Thoracic aorta (tissue), 2 donors: ENCODE measurements at places on chromosomes 6 and 20. TPM values are rescaled to one million over a fixed set of nuclear protein-coding genes. Genes with fewer than 3 reads are reported as not detected.

SMIM26 gene
- total RNA-seq, result 47.5 TPM

DNA sequence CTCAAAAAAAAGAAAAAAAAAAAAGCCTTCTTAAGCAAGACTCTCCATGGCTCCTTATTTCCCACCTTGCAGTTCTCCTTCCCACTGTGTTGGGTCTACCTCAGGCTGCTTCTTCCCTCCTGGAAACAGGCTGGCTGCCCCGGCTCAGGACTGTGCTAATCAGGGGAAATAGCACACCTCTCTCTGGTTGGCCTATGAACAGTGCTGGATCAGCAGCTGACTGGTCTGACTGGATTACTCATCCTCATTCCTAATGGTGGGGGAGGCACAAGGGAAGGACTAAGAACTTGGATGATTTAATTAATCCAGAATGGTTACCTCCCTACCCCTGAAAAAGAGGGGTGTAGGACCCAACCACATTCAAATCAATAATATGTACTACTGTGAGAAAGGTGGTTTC, 3.9 kb upstream of the SRSF3 start:
- no peak for DNase-seq

GRCh38 chr20:25057234-25058050, 497 bp downstream of the ACSS1 start:
- DNase-seq, result no peak

DNA sequence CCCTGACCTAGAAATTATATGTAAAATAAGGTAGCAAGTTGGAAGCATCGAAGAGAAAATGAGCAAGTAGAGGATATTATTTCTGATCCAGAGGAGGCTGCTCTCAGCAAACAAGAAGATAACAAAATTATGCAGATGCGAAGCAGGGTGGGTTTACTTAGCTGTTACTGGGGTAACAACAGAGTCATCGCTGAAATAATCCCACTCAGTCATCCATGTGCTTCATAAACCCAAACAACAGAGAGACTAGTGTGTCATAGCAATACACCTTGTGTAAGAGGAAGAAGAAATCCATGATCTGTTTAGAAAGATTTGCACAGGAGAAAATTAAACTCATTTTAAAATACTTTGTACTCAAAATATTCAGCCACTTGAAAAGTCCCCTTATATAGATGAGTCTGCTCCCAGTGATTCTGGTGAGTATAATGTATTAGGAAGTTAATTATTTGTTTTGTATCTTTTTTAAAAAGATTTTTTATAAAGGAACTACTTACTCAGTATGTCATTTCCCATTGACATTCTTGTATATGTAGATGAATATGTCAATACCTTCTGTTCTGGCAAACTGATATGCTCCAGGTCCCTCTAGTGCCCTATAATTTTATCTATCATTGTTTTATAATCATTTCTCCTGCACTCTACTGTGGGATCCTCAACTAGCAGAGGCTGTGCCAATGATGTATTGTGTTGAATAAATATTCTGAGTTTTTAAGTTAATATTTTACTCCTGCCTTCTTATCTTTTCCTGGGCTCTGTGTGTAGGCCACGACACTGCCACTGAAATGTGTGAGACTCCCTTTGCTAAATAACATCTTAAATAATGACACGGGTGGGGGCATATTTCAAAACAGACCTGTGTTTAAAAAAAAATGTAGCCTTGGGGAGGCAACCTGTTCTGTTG, 8.6 kb upstream of the HIVEP2 start:
- no peak for DNase-seq

GRCh38 chr20:23065266-23066201, 16.1 kb upstream of the THBD start:
- DNase-seq, result no peak
